Anterior cingulate cortex (tissue), 58 donors: ENCODE measurements at places on chromosomes 5 and 9.
A peak's percentile ranks its signal among the peaks of the same experiment; 100 is the strongest.

DNA sequence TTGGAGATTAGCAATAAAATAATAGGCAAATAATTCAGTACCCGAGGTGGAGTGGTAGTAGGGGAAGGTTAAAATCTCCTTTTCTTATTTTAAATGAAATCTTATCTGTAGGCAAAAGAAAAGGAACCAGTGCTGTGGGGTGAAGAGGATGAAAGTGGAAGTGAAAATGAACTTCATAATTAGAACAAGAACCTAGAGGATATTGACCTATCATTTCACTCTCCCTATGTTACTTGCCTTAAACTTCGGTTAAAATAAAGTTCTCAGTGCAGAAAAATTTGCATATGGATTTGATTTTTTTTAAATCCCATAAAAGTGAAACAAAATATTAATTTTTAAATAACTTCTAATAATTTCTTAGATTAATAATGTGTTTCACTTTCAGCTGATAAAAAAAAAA is 1094.9 kb upstream of the C9orf72 start:
- DNase-seq, result no peak

DNA sequence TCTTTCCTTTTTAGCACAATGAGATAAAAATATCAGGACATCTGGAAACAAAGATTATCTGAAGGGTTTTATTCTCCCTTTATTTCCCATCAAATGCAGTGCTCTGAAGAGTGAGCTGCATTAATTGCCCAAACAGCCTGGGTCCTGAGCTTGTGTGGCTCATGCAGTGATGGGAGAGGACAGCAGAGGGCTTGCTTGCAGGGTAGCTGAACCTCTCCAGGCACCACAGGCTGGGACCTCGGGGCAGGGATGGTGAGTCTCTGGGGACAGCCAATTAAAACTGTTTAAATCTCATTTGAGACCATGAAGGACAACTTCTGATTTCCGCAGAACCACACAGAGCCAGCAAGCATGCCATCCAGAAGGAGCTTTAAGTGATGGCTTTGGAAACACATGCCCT is 71.2 kb downstream of the PLAC8L1 start:
- DNase-seq, result no peak

DNA sequence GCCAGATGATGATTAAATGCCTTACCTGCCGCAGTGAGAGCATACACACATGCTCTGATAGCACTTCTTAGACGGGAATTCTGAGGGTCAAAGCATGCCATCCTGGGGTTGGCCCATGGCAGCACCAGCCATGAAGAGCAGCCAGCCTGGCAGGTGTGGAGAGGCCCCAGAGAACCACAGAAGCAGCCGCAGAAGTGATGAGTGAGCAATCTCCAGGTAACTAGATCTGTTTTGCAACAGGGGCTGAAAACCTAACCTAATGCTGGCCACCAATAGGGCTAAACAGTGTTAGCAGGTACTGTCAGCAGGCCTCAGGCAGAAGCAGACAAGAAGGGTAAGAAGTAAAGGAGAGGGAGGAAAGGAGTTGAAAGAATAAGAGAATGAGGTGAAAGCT is 33.5 kb upstream of the HOMER1 start:
- DNase-seq, result no peak

DNA sequence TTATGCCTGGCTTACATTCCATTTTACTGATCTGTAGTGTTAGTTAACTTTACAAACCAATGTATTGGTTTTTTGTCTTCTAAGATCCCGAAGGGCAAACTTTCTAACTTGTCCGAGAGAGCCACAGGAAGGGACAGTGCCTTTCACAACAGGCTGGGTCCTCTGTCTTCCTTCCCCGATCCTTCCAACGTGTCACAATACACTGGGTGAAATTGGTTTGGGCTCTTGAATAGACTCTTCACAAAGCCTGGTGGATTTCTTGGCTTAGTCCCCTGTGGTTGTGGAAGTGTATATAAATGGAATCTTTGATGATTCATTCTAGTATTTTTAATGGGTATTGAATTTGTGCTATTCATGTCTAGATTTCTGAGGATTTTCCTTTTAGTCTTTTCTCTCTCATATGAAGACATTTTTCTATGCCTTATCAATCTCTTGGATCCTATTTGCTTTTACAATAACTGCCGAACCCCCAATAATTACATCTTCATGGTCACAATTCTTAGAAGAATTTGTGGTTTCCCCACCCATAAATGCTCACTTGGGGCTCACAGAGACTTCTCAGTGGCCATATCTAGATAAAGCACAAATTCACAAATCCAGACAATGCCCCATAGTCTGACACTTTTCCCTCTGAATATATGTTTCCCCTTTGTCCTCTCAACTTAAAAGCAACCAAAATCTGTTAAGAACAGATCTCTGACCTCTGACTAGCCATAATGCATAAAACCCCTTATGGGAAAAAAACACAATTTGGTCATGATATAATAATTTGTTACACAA is 107.7 kb downstream of the MTRR start:
- DNase-seq, result no peak

GRCh38 chr9:78986446-78986845 is 585.3 kb upstream of the TLE4 start:
- DNase-seq, result no peak

GRCh38 chr9:111005746-111006470 is 32.4 kb downstream of the LPAR1 start:
- DNase-seq, result no peak

GRCh38 chr5:172603251-172603806 is 37.7 kb upstream of the NEURL1B start:
- DNase-seq, result peak; percentile 6

- DNase-seq, result no peak
These were observed 28.1 kb downstream of the DIMT1 start for GRCh38 chr5:62375627-62376026.

DNA sequence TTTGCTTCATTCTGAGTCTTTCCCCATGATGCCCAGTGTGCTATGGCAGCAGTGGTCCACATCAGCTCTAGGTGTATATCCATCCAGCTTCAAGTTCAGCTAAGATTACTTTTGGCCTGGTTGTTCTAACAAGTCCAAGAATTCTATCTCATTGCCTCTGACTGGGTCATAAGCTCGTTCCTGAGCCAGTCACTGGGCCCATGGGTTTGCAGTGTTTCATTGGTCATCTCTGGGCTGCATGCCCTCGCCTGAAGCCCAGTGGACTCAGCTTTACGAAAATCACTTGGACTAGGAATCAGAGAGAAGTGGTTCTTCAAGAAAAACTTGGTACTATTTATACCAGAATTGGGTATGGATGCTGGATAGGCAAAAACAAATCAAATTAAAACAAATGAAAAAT is 16.1 kb upstream of the ARHGAP26 start:
- DNase-seq, result no peak

GRCh38 chr5:173574983-173575382 is 41.5 kb downstream of the BOD1 start:
- no peak for DNase-seq

DNA sequence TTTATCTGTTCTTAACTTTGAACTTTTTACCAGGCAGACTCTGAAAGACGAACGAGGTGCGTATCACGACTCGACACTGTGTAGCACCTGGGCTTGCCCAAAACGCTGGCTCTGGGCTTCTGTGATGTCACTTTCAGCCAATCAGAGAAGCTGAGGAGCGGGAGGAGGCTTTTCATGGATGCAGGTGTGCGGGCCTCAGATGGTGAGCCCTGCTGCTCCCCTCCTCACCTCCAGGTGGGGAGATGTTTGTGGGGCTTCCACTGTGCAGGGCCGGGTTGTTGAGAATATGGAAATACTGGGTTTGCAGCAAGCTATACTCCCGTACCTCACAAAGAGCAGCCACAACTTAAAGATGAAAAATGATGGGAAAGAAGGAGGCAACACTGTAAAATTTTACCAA is 246.3 kb downstream of the IRX2 start:
- no peak for DNase-seq

GRCh38 chr5:65760504-65761275 is 38.7 kb downstream of the NLN start:
- peak; percentile 62 for DNase-seq

GRCh38 chr5:139494256-139494655 is 11.7 kb upstream of the STING1 start:
- no peak for DNase-seq

GRCh38 chr5:139284295-139284694 is 9.2 kb upstream of the MATR3 start:
- DNase-seq, result no peak

DNA sequence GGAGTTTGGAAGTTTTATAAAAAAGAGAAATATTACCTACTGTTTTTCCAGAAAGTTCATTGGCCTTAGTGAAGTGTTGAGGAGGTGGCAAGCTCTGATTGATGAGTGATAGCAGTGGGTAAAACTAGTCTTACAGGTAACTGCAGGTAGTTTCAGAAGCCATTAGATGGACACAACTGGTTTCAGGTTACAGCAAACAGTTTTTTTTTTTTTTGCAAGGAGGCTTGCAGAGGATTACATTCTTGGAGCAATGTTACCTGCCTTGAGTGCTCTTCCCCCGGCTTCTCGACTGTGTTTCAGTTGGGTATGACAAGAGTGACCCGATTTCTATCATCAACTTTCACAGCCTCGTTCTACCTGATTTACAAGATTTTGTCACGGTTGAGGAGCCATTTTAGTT is 333.4 kb downstream of the YTHDC2 start:
- DNase-seq, result no peak

DNA sequence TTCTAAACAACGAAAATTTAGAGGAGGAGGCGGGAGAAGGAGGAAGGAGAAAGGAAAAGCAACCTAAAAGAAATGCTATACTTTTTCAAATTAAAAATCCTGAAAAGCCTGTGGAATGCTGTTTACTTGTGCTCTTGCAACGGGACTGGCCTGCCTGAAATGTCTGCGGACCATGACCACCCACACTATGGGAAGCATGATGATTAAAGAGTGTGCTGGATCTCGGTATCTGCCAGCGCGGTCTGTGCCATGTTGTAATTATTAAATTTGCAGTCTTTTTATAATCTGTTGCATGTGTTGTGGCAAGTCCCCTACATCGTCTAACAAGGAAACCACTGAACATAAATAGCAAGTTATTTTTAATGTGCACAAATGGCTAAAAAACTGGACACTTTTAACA is 111.4 kb downstream of the FANCC start:
- no peak for DNase-seq

DNA sequence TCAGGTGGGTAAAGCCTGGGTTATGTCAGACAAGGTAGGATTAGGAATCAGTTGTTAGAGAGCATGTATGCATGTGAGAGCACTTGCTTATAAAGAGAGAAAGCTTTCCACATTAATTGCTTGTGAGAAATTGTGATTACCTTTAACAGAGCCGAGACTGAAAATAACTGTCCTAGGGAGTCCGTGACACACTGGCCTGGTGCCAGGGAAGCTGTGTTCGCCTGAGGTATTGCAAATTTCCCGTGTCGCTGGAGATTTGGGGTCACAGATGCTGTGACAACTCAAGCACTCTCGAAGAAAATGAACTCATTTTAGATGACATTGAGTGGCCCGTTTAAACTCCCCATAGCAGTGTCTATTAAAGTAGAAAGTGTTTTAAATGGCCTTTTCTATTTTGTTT is 9.6 kb downstream of the SLC1A1 start:
- DNase-seq, result no peak

GRCh38 chr9:22700171-22700570 is 253.5 kb downstream of the DMRTA1 start:
- no peak for DNase-seq

DNA sequence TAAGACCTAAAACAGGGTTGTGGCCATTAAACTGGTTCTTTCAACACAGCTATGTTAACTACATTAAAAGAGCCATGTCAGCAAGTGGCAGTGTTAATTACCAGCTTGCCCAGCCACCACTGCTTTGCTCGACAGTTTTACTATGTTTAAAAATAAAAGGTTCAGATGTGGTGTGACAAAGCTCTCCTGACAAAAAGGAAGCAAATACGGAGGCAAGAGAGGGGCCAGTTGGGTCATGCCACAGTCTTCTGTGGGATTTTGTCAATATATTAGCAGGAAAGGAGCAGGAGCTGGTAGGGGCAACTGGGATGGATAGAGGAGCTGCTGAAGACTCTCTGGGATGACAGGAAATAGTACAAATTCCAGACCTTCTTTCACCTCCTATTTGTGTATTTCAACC is 113.5 kb upstream of the PCA3 start:
- no peak for DNase-seq

- DNase-seq, result no peak
These were observed 82.5 kb upstream of the CAST start for GRCh38 chr5:96579711-96580110.

DNA sequence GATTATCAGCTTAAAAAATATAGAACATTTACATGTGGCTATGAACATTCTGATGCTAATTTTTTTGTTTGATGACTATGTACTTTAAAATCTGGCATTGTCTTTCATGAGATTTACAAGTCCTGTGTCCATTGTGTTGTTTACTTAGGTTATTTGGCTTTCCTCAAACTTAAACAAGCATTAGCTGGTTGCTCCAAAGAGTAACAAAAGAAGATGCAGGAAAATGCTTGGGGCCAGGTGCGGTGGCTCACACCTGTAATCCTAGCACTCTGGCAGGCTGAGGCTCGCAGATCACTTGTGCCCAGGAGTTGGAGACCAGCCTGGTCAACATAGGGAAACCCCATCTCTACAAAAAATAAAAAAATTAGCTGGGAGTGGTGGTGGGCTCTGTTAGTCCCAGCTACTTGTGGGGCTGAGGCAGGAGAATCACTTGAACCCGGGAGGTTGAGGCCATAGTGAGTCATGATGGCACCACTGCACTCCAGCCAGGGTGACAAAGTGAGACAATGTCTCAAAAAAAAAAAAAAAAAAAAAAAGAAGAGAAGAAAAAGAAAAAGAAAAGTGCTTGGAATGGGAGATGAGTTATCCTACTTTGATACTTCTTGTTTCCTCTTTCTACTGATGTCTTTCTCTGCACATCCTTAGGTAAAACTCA is 39.7 kb downstream of the PAM start:
- DNase-seq, result no peak

- DNase-seq, result no peak
These were observed 714.0 kb downstream of the SEMA5A start for GRCh38 chr5:8831854-8832253.

- no peak for DNase-seq
These were observed 226.6 kb downstream of the MLLT3 start for GRCh38 chr9:20395651-20396050.

- no peak for DNase-seq
These were observed 149.8 kb downstream of the MLLT3 start for GRCh38 chr9:20472342-20473045.

GRCh38 chr5:108216890-108217289 is 165.0 kb downstream of the FBXL17 start:
- DNase-seq, result no peak

DNA sequence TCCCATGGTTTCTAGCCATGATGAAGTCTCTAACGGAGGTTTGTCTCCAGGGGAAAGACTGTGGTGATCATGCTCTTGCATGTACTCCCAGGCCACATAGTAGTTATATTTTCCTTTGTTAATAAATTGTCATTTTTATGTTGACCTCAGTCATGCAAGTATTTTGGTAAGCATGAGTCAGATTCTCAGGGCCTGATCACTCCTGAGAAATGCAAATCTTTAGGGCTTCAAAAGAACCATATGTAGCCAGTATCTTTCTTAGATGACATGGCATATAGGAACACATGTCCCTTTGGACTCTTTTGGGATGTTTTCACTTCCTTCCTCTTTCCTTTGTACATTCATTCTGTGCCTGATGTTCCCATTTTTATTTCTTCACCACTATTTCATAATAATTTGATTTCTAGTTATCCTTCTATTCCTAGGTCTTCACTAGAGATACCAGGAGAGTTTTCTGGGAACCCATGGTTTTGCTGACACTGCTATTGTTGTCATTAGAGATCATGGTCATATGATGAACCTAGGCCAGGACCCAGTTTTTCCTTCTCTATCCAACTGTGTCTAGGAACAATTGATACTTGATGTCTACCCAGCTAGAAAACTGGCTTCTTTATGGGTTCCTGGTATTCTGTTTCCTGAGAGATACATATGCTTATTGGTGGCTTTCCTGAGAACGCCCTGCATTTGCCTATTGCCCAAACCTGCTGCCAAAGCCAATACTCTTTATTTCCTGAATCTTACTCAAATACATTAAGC is 248.1 kb upstream of the NREP start:
- DNase-seq, result no peak
